ENCODE measurements at places on chromosomes 2 and 18. TPM values are rescaled to one million over a fixed set of nuclear protein-coding genes. Genes with fewer than 3 reads are reported as not detected.
A peak's percentile ranks its signal among the peaks of the same experiment; 100 is the strongest.

DNA sequence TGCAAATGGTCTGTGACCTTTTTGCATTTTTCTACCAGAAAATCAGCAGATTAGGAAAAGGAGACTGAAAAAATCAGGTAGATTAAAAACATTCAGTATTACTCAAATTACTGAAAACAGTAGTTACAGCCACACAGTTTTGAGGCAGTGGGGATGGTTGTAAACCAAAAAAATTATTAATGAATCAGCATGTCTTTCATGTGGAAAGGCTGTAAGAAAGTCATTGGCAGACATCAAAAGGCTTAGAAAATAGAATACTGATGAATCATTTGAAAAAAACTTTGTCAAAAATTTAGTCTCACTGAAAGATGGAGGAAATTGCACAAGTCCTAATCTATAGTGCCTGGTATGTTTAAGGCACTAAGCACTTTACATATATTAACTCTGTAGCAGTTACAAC, 133.9 kb upstream of the GCFC2 start:
- no peaks in the 10 kb centered on the region for H3K27me3 ChIP-seq
- no peaks in the 10 kb centered on the region for H3K36me3 ChIP-seq
- no peak overlapping the region for H3K4me3 ChIP-seq
- DNase-seq, result no peak
- H3K4me1 ChIP-seq, result no peaks in the 10 kb centered on the region

ABCG8 gene
- total RNA-seq, result not detected

- no peaks in the 10 kb centered on the region for H3K36me3 ChIP-seq
- peak; percentile 62 for DNase-seq
- no peaks in the 10 kb centered on the region for H3K27me3 ChIP-seq
Measured at GRCh38 chr18:48992791-48993555, 42.2 kb upstream of the SMAD7 start.

- no peak overlapping the region for H3K4me3 ChIP-seq
- DNase-seq, result no peak
- H3K27ac ChIP-seq, result no peak overlapping the region
- no peaks in the 10 kb centered on the region for H3K27me3 ChIP-seq
- no peaks in the 10 kb centered on the region for H3K36me3 ChIP-seq
- H3K4me1 ChIP-seq, result peaks cover 6% of the 10 kb centered on the region
Measured at GRCh38 chr2:111710613-111711012, 173.4 kb downstream of the ANAPC1 start.

DNA sequence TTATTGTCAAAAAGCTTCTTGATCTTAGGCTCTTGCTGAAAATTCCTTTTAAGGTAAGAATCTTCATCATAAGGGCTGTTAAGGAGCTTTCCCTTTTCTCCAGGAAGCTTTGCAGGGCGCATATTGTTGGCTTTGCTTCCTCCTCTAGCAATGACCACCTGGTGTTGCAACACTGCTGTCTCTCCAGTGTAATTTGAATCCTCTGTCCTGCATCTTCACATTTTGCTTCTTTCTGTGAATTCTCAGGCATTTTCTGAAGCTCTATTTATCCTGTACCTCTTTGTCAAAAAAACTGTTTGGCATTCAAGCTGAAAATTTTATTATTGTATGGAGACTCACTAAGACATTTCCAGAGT, 533.1 kb upstream of the CHAC2 start:
- H3K4me1 ChIP-seq, result peaks cover 3% of the 10 kb centered on the region
- H3K27ac ChIP-seq, result no peak overlapping the region
- no peak for DNase-seq
- no peaks in the 10 kb centered on the region for H3K36me3 ChIP-seq

DNA sequence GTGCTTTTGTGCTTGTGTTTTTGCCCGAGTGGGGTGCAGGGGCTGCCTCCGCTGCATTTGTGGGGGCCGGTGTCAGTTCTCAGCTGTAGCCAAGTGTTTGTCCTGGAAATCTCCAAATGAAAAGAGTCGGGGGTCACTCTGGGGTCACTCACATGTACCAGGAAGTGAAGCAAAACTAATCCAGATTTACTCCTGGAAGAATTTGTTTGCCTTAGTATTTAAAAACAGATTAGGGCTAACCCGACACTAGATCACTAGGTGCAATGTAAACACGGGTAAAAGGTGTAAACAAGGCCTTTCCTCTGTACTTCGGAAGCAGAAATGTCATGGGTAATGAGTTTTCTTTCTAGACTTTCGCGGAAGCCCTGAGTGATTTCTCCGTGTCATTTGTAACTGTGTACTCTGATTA, 50.3 kb downstream of the GBX2 start:
- DNase-seq, result no peak
- no peaks in the 10 kb centered on the region for H3K36me3 ChIP-seq
- no peak overlapping the region for H3K27ac ChIP-seq
- no peak overlapping the region for H3K4me3 ChIP-seq
- H3K27me3 ChIP-seq, result peaks cover 5% of the 10 kb centered on the region

- peaks cover 75% of the 10 kb centered on the region for H3K36me3 ChIP-seq
- no peak overlapping the region for H3K27ac ChIP-seq
- peaks cover 2% of the 10 kb centered on the region for H3K4me1 ChIP-seq
- no peak for DNase-seq
- H3K27me3 ChIP-seq, result no peaks in the 10 kb centered on the region
- H3K4me3 ChIP-seq, result no peak overlapping the region
Measured at GRCh38 chr2:47040651-47041050, 114.5 kb downstream of the STPG4 start.

- peaks cover 94% of the 10 kb centered on the region for H3K36me3 ChIP-seq
- no peak overlapping the region for H3K4me3 ChIP-seq
- peaks cover 86% of the 10 kb centered on the region for H3K4me1 ChIP-seq
Measured at GRCh38 chr2:174585657-174586252, 11.8 kb downstream of the WIPF1 start.

- no peak overlapping the region for H3K27ac ChIP-seq
- no peaks in the 10 kb centered on the region for H3K36me3 ChIP-seq
- H3K4me1 ChIP-seq, result no peaks in the 10 kb centered on the region
- no peaks in the 10 kb centered on the region for H3K27me3 ChIP-seq
- no peak for DNase-seq
- no peak overlapping the region for H3K4me3 ChIP-seq
Measured at GRCh38 chr2:129302106-129302505, 677.4 kb upstream of the RAB6C start.

Data from CD4-positive, alpha-beta T cell (primary cell).